ENCODE measurements at places on chromosomes 4 and X.
A peak's percentile ranks its signal among the peaks of the same experiment; 100 is the strongest.

DNA sequence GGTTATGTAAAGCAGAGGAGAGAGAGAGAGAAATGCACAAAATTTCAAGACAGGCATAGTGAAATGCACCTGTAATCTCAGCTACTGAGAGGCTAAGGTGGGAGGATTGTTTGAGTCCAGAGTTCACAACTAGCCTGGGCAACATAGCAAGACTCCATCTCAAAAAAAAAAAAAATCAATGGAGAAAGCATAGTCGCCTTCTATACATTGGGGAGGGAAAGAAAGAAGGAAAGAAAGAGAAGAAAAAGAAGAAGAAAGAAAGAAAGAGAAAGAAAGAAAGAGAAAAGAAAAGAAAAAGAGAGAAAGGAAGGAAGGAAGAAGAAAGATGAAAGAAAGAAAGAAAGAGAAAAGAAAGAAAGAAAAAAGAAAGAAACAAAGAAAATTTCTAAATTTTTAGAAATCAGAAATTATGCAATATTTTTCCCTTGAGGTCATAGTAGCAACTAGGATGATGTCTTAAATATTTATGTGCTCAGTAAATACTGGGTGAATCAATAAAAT is 53.4 kb downstream of the DKK2 start:
- no peak for DNase-seq

GRCh38 chr4:74033739-74034138 is 4.8 kb downstream of the CXCL3 start:
- no peak for DNase-seq

DNA sequence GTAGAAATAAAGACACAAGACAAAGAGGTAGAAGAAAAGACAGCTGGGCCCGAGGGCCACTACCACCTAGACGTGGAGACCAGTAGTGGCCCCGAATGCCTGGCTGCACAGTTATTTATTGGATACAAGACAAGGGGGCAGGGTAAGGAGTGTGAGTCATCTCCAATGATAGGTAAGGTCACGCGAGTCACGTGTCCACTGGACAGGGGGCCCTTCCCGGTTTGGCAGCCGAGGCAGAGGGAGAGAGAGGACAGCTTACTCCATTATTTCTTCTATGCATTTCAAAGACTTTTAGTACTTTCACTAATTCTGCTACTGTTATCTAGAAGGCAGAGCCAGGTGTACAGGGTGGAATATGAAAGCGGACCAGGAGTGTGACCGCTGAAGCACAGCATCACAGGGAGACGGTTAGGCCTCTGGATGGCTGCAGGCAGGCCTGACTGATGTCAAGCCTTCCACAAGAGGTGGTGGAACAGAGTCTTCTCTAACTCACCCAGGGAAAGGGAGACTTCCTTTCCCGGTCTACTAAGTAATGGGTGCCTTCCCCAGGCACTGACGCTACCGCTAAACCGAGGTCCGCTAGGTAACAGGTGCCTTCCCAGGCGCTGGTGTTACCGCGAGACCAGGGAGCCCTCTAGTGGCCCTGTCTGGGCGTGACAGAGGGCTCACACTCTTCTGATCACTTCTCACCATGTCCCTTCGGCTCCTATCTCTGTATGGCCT is 44.9 kb downstream of the ZBTB49 start:
- no peak for DNase-seq

DNA sequence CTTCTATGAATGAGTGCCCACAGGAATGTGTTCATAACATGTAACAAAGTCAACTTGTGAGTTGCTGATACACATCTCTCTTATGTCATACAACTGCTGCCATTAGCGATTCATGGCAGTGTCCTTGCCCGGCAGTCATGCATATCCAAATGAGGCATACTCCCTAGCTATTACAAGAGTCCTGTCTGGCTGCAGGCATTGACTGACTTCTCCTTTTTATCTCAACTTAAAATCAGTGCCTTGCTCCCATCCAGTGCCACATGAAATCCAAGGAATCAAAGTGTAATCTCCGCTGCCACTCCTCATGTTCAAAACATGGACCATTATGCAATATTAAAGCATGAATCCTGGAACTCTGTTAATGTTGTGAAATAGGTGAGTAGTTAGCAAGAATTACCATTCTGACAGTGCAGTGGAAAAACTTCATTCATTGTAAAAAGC is 348.9 kb upstream of the FTHL17 start:
- no peak for DNase-seq

DNA sequence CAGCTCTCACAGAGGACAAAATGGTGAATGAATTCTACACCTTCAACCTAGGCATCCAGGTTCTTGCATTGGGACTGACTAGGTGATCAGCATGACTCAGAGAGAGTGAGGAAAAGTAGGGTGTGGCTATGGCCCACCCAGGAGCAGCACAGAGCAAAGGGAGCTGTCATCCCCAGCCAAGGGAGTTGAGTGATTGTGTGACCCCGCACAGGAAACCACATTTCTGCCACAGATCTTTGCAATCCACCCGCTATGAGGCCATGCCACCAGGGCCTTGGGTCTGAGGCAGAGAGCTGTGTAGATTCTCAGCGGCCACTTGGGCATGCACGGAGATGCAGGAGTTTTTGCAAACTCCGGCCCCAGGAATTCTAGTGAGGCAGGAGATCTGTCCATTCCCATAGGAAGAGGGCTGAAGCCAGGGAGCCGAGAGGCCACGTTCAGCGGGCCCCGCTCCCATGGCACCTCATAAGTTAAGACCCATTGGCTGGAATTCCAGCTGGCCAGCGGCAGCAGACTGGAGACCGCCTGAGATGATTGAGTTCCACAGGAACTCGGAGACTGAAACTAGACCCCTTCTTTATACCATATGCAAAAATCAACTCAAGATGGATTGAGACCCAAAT is 75.9 kb downstream of the NAA11 start:
- no peak for DNase-seq

GRCh38 chrX:18649498-18649951 is 22.4 kb downstream of the RS1 start:
- DNase-seq = no peak

- DNase-seq = no peak
These were observed 300.3 kb upstream of the NWD2 start for GRCh38 chr4:36944232-36944631.

GRCh38 chrX:15605226-15605625 is 4.5 kb upstream of the ACE2 start:
- DNase-seq = no peak

GRCh38 chrX:65528705-65529340 is 5.8 kb downstream of the LAS1L start:
- no peak for DNase-seq

GRCh38 chr4:153110739-153111138 is 93.5 kb upstream of the TRIM2 start:
- no peak for DNase-seq

GRCh38 chr4:58453956-58454355 is 1343.8 kb upstream of the IGFBP7 start:
- no peak for DNase-seq

DNA sequence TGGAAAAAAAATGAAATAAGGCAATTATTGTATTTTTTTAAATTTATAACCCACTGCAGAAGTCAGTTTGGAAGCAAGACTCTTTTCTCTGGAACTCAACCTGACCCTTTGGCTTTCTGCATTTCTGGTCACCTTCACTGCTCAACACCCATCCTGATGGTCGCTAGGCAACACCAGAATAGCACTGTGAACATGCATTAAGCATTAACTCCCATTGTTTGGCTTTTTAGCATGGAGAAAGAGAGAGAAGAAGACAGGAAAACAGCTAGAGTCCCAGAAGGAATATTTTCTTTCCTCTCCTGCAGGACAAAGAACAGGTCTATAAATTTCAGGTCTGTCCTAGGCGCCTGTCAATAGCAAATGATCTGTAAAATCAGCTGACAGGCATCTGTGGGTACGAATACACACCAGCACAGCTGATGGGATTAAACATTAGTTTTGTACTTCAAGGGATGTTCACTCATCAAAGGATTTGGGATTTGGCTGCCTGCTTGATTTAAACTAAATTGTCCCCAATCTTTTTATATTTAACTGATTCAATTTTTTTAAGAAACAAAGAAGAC is 137.2 kb upstream of the ETNPPL start:
- DNase-seq = no peak

GRCh38 chr4:112377171-112377570 is 80.0 kb downstream of the ALPK1 start:
- no peak for DNase-seq

GRCh38 chr4:138037696-138038095 is 204.5 kb downstream of the SLC7A11 start:
- peak; percentile 51 for DNase-seq

DNA sequence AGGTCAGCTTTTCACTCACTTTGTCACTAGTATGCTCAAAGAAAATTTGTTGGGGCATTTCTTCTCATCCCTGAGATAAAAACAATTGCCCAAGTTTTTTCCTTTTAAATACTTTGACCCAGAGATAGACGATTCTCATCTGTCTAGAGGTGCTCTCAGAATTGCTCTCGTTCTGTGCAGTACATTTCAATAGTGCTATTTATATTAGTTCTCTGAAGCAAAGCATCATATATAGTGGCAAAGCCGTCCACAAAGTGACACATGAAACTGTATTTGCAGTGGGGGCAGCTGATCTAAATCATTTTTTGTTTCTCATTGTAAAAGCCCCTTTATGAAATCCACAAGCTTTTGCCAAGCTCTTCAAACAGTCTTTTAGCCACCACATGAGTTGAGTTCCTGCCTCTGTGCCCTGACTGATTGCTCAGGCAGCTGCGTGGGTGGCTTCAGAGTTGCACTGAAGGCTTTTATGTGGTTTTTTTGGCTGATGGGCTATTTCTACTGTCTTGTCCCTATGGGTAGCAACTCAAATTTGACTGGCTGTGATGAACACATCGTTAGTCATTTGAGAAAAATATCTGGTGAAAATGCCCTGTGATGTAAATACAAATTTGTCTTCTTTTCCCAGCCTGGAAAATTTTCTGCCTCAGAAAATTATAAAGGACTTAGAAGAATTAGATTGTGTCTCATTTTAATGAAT is 119.1 kb upstream of the OTUD4 start:
- peak; percentile 74 for DNase-seq

- DNase-seq = no peak
These were observed 27.7 kb downstream of the STEEP1 start for GRCh38 chrX:119537487-119537886.

GRCh38 chr4:159055833-159056232 is 47.0 kb upstream of the RAPGEF2 start:
- DNase-seq = no peak

DNA sequence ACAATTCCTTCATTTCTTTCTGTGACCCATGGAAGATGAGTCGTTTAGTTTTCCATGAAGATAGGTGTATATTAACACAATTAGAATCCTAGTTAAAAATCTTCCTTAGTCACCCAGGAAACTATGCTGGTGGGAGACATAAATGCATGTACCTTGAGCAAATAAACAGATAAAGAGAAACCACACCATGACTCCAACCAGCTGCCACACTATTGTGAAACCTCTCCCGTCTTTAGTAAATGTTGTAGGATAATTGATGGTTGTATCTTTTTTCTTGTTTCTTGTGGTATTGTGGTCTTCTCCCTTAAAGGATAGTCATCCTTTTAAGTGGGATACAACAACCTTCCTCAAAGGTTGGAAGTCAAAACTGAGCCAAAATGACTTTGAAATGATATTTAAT is 103.8 kb upstream of the LEF1 start:
- peak; percentile 16 for DNase-seq

- peak; percentile 100 for DNase-seq
These were observed 372.1 kb downstream of the BMPR1B start for GRCh38 chr4:95129821-95130311.

DNA sequence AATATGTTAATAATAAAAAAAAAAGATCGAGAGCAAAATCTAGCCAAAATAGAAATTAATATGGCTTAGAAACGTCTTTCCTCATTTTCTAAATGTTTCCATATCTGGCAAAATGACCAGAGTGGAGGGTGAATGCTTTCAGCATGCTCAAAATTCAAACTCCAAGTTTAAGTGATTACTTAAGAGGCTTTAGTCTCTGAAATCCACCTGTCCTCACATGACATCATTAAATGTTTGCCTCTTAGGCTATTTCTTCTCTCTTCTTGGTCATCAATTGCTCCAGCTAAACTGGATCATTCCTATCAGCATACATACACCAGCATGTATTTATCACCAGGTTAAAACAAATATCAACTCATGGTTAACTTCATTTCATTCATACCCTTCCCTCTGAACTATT is 54.5 kb upstream of the ATXN3L start:
- DNase-seq = no peak

DNA sequence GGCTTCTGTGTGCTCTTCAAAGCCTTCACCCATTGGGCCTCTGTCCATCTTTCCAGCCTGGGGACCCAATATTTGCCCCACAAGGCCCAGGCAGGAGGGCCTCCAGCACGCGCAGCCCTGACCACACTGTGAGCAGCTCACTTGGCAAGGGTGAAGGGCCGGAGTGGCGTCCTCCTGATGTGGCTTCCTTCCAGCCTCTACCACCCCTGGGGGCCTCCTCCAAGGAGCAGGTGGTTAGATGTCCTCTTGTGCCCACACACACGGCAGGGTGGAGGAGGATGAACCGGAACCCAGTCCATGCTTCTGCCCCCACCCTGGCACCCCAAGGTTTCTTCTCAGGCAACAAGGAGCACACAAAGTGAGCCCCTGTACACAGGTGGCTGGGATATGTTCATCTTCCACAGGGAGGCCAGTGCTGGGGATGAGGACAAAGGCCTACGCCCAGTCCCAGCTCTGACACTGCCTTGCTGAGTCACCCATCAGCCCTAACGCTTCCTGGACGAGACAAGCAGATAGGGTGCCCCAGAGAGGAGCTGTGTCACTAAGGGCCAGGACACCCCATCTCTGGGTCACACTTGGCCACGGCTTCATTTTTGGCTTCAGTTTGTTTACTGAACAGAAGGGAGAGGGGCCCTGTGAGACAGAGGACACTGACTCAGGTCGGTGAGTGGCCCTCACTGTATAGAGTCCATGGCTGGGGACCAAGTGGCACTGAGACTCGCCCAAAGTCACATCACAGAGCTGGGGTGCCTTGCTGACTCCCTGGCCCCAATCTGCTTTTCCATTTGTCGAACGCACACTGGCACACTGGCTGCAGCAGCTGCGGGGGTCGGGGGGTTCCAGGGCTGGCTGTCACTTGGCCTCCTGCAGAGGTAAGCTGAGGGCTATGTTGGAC is 1.9 kb downstream of the UBL4A start:
- DNase-seq = no peak

DNA sequence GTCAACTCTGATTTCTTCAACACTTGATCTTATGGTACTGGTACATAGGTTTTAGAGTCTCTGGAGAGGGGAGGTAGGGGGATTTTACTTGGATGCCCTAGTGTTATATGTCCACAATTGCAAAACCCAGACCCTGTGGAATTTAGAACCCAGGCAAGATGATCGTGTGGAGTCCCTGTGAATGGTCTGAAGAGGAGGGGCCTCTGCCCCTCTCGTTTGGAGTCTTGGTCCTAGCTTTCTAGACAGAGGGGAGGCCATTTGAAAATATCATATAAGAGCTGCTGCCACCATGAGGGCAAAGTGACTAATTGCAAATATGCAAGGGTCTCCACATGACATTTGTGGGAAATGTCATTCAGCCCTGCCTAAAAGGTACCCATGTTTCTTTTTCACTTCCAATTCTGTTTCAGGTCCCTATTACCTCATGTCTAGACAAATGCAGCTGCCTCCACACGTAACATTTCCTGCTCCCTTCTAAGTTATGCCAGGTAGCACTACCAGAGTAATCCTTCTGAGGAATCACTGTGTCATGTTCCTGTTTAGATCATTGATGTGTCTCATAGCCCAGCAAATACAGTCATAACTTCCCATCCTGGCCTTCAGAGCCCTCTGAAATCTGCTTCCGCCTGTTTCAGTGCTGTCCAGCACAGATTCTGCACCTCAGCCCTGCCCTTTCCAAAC is 126.8 kb downstream of the KLHL8 start:
- DNase-seq = no peak

- DNase-seq = no peak
These were observed 604.6 kb downstream of the BCOR start for GRCh38 chrX:39493168-39493567.
